ENCODE measurements at places on chromosomes 16 and 17.

DNA sequence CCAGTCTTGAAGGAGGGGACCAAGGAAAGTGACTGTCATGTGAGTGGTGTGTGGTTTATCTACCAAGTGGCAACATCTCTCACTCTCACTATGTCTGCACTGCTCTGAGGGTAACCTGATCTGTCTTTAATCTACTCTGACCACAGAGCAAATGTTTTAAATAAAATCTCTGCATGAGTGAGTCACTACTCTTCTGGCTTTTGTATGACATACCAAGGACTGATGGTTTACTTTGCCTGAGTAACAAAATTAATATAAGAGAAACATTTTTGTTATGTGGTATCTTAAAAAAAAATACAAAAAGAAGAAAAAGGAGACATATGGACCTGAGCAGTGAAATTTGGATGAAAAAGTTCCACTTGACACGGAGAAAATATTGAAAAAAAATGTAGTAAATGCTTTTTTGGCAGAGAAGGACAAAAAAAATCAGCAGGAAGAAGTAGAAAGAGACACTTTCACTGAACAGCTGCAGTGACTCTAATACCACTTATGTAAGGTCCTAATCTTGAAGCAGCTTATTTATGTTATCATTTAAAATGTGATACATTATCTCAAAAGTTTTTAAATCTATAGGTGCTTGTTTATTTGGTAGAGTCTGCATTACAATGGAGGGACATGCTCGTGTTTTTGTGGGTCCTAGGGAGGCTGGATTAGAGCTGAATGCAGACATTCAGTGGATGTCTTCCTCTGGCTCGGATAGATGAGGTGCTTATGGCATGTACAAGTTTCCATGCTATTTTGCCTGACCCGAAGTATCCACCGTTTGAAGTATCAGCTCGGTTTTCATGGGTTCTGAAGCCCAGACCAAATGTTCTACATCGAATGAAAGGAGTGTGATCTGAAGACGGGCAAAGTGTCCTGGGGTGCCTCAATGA, 240.7 kb downstream of the MAP2K6 start:
- DNase-seq, result no peak

DNA sequence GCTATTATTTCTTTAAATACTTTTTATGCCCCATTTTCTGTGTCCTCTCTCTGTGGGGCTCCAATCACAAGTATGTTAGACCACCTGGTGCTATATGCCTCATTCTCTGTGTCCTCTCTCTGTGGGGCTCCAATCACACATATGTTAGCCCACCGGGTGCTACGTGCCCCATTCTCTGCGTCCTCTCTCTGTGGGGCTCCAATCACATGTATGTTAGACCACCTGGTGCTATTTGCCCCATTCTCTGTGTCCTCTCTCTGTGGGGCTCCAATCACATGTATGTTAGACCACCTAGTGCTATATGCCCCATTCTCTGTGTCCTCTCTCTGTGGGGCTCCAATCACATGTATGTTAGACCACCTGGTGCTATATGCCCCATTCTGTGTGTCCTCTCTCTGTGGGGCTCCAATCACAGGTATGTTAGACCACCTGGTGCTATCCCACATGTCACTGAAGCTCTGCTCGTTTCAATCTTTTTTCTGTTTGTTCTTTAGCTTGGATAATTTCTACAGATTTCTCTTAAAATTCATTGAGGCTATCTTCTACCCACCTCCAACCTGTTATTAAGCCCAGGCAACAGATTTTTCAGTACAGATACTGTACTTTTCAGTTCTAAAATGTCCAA, 28.2 kb downstream of the LMF1 start:
- no peak for DNase-seq

- DNase-seq, result no peak
Measured at GRCh38 chr17:11267999-11268575, 27.1 kb downstream of the SHISA6 start.

- no peak for DNase-seq
Measured at GRCh38 chr16:1745181-1745899, 26.0 kb downstream of the NME3 start.

GRCh38 chr17:77618173-77618572, 340.3 kb upstream of the TNRC6C start:
- DNase-seq, result no peak

DNA sequence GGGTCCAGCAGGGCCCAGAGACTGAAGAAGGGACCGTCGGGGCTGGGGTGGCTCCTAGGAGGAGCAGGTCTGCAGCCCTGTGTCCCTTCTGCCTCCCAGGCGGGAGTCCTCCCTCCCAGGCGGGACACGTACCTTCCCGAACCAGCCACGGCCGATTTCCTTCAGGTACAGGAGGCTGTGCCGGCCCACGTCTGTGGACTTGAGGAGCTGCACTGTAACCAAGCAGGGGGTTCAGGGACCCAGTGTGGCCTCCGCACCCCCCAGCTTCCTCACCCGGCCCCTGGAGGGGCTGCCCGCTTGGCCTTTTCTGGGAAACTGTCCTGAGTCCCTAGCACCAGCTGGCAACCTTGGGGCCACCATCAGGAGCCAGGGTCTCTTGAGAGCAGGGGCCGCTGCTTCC, 37.0 kb upstream of the PVALEF start:
- no peak for DNase-seq

Measured in GOT3 (cell line).